ENCODE measurements at places on chromosomes 12 and 14.

DNA sequence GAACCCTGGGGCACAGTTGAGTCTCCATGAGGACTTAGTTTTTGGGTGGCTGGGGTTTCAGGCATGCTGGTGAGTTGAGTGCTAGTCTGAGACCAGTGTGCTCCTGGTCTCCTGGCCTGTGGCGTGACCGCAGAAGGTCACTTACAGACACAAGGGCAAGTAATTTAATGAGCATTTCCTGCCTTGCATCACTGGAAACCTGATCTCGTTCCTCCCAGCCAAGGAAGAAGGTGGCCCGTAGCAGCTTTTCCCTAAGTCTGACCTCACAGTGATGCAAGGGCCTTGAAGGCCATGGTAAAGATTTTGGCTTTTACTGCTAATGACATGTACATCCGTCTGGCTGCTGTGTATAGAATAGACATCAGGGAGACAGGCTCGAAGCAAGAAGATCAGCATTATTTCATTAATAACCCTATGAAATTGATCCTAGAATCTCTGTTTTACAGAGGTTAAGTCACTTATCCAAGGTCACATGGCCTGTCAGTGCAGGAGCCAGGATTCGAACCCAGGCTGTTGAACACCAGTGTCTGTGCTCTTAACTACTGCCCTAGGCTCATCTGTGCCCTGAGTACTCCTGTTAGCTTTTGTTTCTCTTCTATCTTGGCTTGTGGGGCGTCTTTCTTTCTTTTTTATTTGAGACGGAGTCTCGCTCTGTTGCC, 4.6 kb downstream of the TMEM120B start:
- no peak for DNase-seq

DNA sequence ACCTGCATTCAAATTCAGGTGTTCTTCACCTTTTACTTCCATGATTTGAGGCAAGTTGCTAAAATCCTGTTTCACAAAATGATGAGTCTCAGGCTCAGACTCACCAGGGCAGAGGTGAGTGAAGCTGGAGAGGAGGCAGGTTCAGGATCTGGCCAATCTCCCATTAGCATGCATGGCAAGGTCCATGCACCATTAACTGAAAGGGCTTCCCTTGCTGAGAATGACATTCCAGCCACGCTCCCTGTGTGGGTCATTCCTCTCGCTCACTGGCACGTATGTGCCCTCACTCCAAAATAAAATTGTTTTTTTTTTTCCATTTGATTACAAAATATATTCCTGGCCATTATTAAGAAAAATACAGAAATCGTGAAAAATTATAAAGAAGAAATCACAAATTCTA, 257.6 kb downstream of the C12orf75 start:
- no peak for DNase-seq

DNA sequence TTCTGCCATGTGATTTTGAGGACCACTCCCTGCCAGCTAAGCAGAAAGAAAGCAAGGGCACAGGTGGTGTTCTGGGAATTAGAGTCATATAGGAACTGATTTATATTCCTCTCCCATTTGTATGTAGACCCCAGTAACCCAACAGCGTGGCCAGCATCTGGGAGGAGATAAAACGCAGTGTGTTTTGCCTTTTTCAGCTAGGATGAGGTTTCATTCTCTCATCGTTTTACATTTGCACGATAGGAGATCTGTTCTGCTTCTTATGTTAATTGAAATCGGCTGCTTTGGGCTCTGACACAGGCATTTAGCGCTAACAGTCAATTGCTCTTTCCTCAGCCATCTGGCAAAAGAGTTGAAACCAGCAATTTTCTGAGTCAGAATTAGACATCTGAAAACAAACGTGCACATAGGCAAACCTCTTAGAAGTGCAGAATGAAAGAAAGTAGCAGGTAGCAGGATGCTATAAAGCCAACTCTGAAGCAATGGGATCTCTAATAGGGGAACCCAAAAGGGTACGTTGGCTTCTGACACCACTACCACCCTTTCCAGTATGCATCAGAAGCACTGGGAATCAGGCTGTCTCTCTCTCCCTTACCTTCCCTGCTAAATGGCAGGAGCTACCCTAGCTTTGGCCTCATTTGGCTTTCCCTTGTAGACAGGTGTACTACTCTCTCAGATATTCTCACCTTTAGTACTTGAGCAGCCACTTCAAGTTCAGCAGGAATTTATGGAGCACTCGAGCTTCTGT, 219.1 kb downstream of the PHLDA1 start:
- no peak for DNase-seq

- DNase-seq = no peak
Observed at GRCh38 chr14:24606297-24606696, 3.2 kb downstream of the GZMH start.

GRCh38 chr14:100223332-100224201, 15.4 kb upstream of the YY1 start:
- DNase-seq = no peak

Data from T-helper 2 cell treated with Interferon-gamma antibody and Interleukin-4, amounts not matched to agents 5 μg/mL and 100 μg/mL, for 36 hours (primary cell).